ENCODE measurements at places on chromosomes 5 and 9. TPM values are rescaled to one million over a fixed set of nuclear protein-coding genes. Genes with fewer than 3 reads are reported as not detected.

KCNN2 gene
- total RNA-seq, result 1.6 TPM

FYB1 gene
- not detected for total RNA-seq

LURAP1L gene
- 2.9 TPM for total RNA-seq

SPAAR gene
- 26.6 TPM for total RNA-seq

OLFM1 gene
- 4.7 TPM for total RNA-seq

SLC34A3 gene
- not detected for total RNA-seq

IL5 gene
- total RNA-seq, result not detected

DMRTA1 gene
- total RNA-seq, result 0.07 TPM

CCL28 gene
- 1.8 TPM for total RNA-seq

PTGDS gene
- total RNA-seq, result not detected

FST gene
- 13.3 TPM for total RNA-seq

SPATA31A3 gene
- not detected for total RNA-seq

DAB2 gene
- total RNA-seq, result 102 TPM

TNC gene
- total RNA-seq, result 7.2 TPM

CDC23 gene
- 31.1 TPM for total RNA-seq

IFNB1 gene
- 0.13 TPM for total RNA-seq

OTP gene
- not detected for total RNA-seq

Data from mammary microvascular endothelial cell (primary cell).